NCI-H1048 (cell line): ENCODE measurements at places on chromosomes 4 and X.

DNA sequence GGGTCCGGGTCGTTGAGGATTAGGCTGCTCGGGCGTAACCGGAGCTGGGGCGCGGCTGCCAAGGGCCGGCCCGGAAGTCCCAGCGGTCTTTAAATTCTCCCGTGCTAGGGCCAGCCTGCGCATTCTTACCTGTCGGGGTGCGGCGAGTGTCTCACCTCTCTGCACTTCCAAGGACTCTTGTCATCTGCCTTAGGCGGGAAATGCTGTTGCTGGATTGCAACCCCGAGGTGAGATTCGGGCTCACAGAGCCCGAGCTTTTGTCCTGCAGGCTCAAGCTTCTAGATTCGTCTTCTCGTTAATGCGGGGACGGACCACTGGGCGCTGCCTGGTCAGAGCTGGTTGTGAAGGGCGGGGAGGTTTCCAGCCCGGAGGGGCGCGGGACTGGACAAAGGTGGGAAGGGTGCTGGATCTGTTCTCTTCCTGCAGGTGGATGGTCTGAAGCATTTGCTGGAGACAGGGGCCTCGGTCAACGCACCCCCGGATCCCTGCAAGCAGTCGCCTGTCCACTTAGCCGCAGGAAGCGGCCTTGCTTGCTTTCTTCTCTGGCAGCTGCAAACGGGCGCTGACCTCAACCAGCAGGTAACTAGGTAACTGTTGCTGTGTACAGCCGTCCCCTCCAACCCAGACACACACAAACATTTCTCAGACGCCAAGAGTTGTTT, at the start of gene ANKRD37:
TSS of gene ANKRD37 (plus strand) at position 118 of the 662 bp plus-strand sequence. CDS start at position 201, 83 bp downstream.
- no peak for DNase-seq

DNA sequence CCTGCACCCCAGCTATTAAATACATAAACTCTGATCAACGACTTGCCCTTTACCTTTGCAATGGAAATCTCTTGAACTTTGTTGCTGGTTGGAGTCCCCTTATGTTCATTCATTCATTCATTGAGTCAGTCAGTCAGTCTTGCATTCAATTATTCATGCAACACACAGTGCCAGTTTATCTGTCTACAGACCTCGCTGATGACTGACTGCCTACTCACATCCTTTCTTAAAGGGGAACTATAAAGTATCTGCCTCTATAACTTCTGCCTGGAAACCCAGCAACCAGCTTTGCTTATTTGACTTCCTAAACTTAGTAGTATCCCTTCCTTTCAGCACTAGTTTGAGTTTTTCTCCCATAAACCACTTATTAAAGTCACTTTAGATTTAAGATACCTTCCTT, 620.8 kb upstream of the ADGRL3 start:
- no peak for DNase-seq

- DNase-seq: no peak
Measured at GRCh38 chr4:183438458-183439113, 5.8 kb upstream of the CDKN2AIP start.

GRCh38 chrX:372856-373640, 13.7 kb downstream of the PPP2R3B start:
- no peak for DNase-seq

DNA sequence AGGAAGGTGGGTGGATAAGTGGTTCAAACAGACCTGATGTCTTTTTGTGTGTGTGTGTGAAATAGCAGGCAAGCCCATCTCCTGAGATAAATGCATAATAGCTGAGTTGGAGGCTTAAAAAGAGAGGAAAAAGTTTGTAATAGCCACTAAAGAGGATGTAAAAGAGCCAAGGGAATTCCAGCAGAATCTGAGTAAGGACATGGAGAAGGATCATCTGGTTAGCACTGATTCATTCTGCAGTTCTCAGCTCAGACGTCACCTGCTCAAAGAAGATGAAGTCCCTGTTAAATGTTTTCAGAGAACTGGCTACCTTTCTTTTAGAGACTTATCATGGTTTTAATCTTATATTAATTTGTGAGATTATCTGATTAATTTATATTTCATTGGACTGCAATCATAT, 21.0 kb upstream of the IL13RA2 start:
- DNase-seq: no peak

DNA sequence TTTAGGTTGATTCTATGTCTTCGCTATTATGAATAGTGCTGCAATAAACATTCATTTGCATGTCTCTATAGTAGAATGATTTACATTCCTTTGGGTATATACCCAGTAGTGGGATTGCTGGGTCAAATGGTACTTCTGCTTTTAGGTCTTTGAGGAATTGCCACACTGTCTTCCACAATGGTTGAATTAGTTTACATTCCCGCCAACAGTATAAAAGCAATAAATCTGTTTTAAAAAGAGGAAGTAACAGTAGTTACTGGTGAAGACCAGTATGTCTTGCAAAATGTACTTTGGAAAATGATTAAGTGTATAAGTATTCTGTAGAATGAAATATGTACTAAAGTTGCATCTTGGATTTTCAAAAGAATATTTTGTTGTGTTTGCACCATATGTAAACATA, 77.3 kb downstream of the SHROOM4 start:
- DNase-seq: no peak

DNA sequence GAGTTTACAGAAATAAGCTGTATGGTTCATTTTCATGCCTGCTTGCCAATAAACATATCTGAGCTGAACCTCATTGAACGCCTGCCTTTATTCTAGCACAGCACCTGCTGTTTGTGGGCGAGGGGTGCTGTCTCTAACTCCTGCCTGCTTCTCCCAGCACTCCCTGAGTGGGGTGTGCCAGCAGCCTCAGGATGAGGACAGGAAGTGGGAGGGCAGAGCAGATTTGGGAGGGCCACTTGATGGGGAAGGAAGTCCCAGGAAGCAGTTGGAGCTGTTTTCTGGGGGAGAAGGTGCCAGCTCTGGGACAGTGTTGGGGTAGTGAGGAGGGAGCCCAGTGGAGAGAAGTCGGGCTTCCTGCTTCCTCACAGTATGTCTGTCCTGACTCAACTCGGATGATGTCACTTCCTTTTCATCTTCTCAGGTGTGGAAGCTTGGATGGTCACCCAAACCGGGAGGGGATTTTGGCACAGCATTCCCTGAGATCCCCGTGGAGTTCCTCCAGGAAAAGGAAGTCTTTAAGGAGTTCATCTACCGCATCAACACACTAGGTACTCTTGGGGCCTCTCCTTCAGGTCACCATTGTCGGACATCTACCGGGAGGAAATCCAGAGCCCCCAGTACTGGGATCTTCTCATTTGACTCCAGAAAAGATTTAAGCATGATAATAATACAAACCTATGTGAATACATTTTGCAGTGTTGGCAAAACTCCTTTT, 29.0 kb upstream of the MSANTD1 start:
- DNase-seq: no peak

- no peak for DNase-seq
Measured at GRCh38 chrX:67922966-67923365, 379.1 kb downstream of the AR start.

- DNase-seq: no peak
Measured at GRCh38 chrX:137427426-137427778, 138.5 kb upstream of the ZIC3 start.

- DNase-seq: no peak
Measured at GRCh38 chr4:138262469-138262868, 20.3 kb upstream of the SLC7A11 start.

GRCh38 chrX:110920991-110921390, 125.4 kb upstream of the CHRDL1 start:
- no peak for DNase-seq

DNA sequence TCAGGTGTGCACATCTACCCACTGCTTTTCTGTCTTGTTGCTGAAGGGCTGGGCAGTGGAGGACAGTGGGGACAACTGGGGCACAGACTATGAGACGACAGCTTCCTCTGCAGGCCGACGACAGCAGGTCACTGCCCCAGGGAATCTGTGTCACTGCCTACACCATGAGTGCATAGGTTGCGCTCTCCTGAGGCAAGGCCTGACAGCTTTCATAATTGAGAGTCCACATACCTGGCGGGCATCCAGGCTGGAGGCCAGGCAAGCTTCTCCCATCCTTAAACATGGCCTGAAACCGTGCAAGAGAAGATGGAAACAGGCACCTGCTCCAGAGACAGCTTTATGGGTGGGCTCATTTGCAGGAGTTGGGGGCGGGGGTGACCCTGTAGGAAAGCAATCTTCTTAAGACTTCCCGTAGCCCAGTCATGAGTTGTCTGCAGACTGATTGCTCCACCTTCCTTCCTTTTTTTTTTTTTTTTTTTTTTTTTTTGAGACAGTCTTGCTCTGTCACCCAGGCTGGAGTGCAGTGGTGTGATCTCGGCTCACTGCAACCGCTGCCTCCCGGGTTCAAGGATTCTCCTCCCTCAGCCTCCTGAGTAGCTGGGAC, 2.9 kb downstream of the ANOS1 start:
- no peak for DNase-seq

DNA sequence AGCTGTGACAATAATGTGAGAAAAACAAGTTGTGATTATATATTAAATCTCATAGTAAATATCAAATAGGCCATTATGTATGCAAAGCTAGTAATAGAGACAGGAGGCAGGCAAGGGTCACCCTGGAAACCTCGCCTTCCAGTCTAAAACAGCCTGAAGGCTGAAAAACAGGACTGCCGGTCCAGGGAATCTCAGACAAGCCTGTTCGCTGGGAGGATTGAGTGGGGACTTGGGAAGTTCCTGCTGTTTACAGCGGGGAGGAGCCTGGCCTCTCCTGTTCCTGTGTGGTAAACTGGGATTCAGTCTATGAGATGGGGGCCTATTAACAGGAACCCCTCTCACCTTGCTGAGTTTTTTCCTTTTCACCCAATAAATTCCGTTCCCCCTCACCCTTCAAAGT, 2317.3 kb downstream of the PCDH7 start:
- DNase-seq: no peak

GRCh38 chrX:10071451-10072144, 85.2 kb upstream of the CLCN4 start:
- DNase-seq: no peak

DNA sequence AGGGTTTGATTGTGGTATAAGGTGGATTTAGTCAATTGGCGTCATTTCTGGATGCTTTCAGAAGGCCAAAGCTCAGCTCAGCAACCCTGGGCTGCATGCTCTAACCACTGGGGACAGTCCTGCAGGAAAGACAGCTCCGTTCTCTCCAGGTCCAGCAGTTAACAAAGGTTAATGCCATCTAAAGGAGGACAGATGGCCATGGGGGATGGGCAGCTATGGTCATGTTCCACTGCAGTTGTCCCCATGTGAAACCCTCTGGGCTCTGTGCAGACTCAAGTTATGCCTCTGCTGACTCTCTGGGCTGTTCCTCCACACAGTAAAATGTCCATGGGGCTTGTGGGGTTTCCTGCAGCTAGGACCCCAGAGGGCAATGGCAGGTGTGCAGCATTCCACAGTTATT, 562.1 kb upstream of the ADGRL3 start:
- no peak for DNase-seq

DNA sequence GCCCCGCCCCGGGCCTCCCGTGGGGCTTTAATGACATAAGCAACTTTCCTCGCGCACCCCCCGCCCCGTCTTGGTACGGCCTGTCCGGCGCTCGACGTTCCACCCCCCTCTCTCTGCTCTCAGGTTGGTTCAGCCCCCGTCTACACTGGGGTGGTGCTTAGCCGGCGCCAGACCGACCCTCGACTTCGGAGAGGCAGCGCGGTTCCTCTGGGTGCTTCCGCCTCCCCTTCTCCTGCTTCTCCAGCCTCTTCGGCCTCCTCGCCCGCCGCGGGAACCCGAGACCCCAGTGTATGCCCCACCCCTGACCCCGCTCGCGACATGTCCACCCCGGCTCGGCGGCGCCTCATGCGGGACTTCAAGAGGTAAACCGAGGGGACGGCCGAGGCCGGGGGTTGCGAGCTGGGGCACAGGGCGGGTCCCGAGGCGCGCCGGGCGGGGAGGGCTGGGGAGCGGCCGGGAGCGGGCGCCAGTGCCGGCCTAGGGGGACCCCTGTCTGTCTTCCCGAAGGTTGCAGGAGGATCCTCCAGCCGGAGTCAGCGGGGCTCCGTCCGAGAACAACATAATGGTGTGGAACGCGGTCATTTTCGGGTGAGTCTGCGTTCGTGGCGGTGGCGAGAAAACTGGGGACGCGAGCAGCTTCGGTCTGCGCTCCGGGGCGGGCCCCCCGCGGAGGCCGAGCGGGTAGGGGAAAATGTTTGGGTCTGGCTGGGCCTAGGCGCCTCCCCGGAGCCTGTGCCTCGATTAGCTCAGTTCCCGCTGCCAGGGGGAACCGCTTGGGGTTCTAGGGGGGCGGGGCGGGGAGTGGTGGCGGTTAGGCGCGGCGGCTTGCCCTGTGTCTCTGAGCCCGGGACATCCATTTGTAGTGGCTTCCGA, at the start of gene UBE2A:
TSS of gene UBE2A (plus strand) at position 170 of the 873 bp plus-strand sequence. CDS start at position 319, 149 bp downstream.
- DNase-seq: peak; percentile 15

DNA sequence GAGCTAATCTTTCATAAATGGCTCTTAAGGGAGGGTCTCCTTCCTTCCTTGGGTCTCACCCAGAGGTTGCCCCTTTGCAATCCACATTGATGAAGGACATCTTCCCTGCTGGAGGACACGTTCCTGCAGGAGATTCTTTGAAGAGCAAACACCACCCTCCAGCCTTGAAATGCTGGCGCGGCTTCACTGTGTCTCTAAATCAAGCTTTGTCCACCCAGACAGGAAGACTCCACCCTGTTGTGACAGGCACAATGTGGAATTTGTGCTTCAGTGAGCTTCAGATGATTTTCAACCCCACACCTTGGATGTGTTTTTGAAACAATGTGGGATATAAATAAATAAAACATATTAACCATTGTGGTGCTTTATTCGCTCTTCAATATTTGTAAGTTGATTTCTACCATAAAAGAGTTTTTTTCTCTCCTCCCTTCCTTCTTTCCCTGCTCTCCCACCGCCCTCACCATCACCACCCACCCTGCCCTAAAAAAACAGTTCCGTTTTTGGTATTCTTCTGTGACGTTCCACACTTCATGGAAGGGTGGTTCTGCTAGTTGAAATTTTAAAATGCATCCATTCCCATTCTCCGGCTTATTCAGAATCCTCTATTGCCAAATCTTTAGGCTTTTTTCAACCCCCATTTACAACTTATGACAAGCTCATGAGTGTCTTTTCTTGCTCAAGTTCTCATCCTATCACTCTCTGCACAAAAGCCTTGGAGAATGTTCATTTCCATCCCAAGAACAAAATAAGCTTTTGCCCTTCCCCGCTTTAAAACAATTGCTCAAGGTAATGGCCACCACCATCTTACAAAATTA, 264.3 kb downstream of the RAPGEF2 start:
- no peak for DNase-seq

DNA sequence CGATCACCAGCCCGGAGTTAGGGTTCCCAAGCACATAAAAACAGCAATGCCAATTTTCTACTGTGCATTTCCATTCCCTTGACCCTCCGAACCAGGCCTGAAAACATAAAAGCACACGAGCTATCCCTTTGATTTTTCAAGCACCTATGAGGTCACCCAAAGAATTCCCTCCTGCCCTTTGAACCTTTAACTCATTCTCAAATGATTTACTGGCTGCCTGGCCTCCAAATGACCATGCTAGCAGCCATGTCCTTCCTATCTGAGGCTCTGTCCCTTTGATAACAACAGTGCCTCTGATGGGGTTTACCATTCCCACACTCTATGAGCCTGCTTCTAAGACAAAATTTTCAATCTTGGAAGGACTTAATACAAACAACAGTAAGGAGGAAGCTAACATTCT, 15.2 kb downstream of the SHROOM4 start:
- no peak for DNase-seq
